ENCODE measurements at places on chromosomes 12 and 14.
A peak's percentile ranks its signal among the peaks of the same experiment; 100 is the strongest.

- DNase-seq: no peak
These were observed 12.9 kb downstream of the FSCB start for GRCh38 chr14:44494137-44494536.

GRCh38 chr12:47242426-47242825, 162.7 kb upstream of the AMIGO2 start:
- no peak for DNase-seq

DNA sequence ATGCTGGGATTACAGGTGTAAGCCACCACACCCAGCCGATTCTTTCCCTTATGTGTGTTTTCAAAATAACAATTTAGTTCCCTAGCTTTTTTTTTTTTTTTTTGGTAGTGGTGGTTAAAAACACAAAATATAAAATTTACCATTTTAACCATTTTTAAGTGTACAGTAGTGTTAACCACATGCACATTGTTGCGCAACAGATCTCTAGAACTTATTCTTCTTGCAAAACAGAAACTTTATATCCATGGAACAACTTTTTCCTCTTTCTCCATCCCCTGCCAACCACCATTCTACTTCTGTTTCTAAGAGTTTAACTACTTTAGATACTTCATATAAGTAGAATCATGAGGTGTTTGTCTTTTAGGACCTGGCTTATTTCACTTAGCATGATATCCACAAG, 1.1 kb upstream of the NDUFA12 start:
- no peak for DNase-seq

DNA sequence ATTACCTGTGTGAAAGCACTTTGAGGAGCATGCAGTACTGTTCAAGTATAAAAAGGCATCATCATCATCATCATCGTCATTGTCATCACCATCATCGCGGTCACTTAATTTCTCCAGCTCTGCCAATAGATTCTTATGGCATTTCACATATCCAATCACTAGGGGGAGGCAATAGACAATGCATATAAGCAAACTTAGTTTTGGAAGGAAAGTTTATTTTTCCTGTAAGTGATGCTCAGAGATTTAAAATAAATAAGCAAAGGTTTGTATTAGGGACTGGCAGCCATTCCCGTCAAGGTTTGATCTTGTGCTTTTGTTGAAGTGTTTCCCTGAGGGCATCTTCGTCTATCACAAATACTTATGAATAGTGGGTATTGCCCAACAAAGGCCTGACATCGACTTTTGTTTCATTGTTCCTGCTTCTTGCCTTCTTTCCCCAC, 127.4 kb downstream of the KTN1 start:
- no peak for DNase-seq

DNA sequence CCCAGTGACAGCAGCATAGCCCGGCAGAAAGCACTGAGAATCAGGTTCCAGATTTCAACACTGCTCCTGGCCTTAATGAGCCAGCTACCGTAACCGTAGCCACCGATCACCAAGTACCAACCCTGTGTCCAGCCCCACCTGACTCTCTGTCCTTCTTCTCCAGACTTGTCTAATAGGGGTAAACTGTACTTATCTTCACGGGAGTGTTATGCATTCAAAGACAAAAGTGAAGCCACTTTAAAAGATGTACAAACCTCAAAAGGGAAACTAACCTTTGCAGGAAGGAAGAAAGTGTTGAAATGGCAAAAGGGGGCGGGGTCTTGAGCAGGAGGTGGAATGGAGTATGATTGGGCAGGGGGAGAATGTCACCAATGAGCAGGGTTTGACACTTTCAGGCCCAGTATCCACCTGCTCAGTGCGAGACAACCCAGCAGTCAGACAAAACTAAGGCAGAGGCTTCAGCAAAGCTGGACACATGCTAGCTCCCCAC, 226.1 kb downstream of the CHST11 start:
- DNase-seq: peak; percentile 61

GRCh38 chr12:108119126-108119973, 9.7 kb upstream of the WSCD2 start:
- no peak for DNase-seq

- no peak for DNase-seq
These were observed 28.8 kb downstream of the VCPKMT start for GRCh38 chr14:50087341-50088116.

- no peak for DNase-seq
These were observed 6.0 kb downstream of the MTERF2 start for GRCh38 chr12:106980944-106981343.

GRCh38 chr14:38554026-38554425, 298.1 kb upstream of the CLEC14A start:
- DNase-seq: no peak

- DNase-seq: no peak
These were observed 227.2 kb downstream of the CHST11 start for GRCh38 chr12:104683831-104684503.

- DNase-seq: no peak
These were observed 31.8 kb downstream of the CRADD start for GRCh38 chr12:93708952-93709351.

DNA sequence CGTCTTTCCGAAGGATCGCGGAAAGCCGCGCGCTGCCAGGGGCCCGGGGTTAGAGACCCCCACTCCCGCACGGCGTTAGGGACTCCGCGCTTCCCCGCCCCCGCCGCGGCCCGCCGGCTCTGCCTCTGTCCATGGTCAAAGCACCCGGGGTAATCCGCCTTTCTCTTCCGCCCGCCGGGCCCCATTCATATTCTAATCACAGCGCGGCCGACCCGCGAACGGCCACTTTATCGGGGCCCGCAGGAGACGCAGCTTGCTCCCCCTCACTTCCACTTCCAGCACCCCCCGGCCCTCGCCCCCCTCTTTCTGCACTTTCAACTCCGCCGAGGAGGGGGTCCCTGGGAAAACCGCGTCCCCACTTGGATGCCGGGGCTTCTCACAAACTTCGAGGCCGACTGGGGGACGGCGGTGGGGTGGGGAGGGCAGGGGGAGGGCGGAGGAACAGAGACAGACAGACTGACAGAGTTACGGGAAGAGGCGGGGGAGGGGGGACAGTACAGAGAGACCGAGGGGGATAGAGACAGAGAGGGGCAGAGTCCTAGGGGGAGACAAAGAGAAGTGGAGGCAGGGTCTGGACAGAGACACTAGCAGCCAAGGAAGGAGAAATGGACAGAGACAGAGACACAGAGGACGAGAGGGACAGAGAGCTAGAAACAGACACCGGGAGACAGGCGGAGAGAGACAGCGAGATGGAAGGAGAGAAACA, 1.1 kb upstream of the RFX4 start:
- no peak for DNase-seq

GRCh38 chr12:57372233-57372632, 58.6 kb downstream of the R3HDM2 start:
- DNase-seq: no peak

- DNase-seq: no peak
These were observed 413.7 kb upstream of the CCDC196 start for GRCh38 chr14:66072190-66073084.

GRCh38 chr12:107032266-107032665, 45.3 kb upstream of the MTERF2 start:
- DNase-seq: no peak

DNA sequence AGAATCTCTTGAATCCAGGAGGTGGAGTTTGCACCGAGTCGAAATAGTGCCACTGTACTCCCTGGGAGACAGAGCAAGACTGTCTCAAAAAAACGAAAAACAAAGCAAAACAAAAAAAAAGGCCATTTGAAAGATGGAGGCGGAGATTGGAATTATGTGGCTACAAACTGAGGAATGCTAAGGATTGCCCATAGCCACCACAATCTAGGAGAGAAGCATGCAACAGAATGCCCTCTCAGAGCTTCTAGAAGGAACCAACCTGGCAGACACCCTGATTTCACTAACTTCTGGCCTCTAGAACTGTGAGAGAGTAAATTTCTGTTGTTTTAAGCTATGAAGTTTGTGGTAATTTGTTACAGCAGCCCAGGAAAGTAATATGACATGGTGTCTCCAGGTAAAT, 50.1 kb upstream of the LIMA1 start:
- DNase-seq: no peak

DNA sequence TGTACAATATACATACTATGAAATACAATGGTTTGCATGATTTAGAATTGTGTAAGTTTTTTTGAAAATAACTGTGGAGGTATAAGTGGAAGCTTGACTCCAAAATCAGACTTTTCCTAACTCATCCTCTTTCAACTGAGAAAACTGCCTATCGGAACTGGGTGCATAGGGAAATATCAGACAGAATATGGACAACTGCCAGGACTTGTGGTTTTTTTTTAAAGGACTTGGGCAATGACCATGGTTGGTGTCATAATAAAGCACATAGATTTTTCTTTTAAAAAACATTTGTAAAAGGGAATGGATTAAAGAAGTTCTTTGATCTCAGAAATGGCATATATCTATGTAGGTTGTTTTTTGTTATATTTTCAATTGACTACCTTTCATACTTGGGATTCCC, 53.3 kb upstream of the LRRK2 start:
- no peak for DNase-seq

- DNase-seq: peak; percentile 25
These were observed 75.1 kb upstream of the ST8SIA1 start for GRCh38 chr12:22409377-22410164.

DNA sequence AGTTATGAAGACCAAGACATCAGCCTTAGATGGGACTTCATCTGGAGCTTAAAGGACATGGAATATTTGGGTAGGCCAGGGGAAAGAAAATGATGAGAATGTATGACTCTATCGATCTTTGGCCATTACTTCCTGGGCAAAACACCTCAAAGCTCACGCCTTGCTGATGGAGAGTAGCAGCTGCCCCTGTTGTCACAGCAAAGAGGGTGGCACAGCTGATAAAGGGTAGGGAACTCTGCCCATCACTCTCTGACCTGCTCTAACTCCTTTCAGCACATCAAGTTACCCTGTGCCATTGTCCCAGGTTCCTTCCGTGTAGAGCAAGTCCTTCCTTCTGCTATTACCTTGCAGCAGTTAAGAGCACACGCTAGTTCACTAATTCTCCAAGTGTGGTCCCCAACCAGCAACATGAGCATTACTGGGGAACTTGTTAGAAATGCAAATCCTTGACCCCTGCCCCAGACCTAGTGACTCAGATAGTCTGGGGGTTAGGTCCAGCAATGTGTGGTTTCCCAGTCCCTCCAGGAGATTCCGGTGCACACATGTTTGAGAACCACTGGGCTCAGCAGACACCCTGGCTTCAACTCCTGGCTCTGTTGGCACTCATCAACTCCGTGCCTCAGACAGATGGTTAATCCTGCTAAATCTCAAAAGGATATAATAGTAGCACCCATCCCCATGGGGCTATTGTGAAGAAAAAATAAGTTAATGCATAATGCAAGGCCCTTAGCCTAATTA, 93.7 kb upstream of the EEA1 start:
- no peak for DNase-seq

- no peak for DNase-seq
These were observed 59.6 kb upstream of the NCOR2 start for GRCh38 chr12:124626971-124627411.

- DNase-seq: no peak
These were observed 539 bp upstream of the HMGA2 start for GRCh38 chr12:65823513-65824375.

- no peak for DNase-seq
These were observed 47.1 kb downstream of the DIP2B start for GRCh38 chr12:50551866-50552265.

DNA sequence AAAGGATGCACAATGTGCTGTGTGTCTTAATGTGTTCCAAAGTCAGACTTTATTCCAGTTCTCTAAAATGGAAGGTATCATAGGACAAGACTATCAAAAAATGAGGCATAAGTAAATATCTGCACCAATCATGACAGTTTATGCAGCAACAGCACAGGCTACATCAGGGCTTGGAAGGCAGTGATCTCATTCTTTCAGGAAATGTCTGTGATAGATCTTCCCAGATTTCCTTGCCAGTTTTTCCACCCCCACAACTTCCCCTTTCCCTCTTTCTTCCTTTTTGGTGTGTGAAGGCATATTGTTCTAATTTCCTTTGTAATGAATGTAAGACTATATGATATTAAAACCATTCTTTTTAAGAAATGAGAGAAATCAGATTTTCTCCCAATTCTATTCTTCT, 326.7 kb downstream of the ATP23 start:
- no peak for DNase-seq

DNA sequence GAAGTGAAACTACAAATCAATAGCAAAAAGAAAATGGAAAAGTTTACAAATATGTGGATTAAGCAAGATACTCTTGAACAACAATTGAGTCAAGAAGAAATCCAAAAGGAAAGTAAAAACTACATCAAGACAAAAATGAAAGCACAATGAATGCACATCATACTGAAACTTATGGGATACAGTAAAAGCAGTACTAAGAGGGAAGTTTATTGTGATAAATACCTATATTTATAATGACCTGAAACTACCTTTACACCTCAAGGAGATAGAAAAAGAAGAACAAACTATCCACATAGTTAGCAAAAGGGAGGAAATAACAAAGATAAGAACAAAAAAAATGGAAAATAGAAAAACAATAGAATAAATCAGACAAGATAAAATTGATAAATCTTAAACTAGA, 375.0 kb downstream of the TRHDE start:
- DNase-seq: no peak

- DNase-seq: no peak
These were observed 97.2 kb downstream of the SSPN start for GRCh38 chr12:26292596-26292995.

DNA sequence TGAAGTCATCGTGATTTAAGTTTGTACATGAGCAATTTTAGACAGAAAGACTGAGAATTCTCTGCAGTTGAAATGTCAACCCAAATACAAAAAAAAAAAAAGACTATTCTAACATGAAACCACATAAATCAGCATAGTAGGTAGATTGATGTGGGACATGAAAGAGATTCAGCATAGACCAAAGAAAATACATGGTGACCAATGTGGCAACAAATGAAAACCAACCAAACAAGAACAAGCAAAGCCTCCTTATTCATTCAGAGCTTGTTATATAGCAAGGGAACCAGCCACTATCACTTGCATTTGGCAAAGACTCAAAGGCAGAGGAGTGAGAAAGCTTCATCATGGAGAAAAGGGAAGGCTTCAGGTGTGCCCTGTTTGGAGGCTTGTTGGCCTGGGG, 144.4 kb upstream of the TMPO start:
- DNase-seq: no peak

- no peak for DNase-seq
These were observed 191.5 kb downstream of the TMEM132C start for GRCh38 chr12:128458301-128458974.

GRCh38 chr12:6604259-6605029, 2.7 kb downstream of the CHD4 start:
- DNase-seq: no peak

GRCh38 chr14:92687681-92688433, 60.6 kb downstream of the LGMN start:
- no peak for DNase-seq
